ENCODE measurements at places on chromosomes 2 and 18.

DNA sequence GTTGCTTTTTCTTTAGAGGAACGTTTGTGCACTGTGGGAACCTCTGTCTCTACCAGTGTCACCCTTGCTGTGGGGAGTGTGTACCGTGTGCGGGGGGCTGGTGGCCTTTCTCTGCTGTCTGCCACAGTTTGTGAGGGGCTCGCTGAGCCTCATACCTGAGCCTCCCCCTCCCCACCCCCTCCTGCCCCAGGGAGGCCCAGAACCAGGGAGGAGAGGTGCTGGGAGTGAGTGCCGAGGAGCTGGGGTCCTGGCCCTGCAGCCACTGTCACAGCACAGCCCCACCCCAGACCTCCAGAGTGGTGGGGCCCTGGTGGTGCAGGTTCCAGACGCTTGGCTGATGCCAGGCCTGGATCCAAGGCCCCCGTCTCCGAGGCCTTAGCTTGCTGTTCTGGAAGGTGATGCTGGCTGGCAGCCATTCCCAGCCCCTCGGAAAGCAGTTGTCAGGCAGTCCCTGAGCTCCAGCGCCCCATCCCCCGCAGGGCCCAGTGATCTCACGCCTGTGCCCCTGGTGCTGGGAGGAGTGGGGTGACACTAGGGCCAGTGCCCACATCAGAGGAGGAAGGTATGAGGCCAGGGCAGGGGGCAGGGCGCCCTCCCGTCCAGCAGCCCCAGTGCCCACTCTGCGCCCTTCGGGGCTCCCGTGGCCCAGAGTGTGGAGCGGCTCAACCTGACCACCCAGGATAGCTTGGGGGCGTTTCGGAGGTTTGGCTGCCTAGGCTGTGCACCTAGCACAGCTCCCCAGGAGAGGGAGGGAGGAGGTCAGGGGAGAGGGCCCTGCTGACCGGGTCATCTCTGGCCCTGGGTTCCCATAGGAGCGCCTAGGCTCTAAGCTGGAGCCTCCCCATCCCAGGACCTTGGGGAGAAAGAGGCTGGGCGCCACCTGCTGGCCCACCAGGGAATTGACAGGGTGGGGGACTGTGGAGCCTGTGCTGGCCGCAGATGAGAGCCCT, 53.0 kb upstream of the ALPP start:
- DNase-seq: peak; percentile 50

DNA sequence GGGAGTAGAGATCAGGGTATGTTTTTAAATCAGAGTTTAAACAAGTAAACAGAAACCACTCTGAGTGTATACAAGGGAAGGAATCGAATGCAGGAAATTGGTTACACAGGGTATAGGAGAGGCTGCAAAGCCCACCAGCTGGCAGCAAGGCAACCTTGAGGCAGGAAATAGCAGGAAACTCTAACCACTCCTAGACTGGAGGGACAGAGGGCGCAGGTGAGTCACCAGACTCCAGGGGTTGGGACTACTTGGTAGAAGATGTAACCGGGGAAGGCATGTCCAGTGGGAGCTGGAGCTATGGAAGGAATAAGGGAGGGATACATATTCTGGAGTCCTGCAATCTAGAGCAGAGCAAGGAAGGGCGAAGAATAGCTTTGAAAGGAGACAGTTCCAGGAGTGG, 152.3 kb downstream of the MEIS1 start:
- DNase-seq: no peak

- no peak for DNase-seq
These were observed 32.4 kb upstream of the NCK2 start for GRCh38 chr2:105712166-105712915.

DNA sequence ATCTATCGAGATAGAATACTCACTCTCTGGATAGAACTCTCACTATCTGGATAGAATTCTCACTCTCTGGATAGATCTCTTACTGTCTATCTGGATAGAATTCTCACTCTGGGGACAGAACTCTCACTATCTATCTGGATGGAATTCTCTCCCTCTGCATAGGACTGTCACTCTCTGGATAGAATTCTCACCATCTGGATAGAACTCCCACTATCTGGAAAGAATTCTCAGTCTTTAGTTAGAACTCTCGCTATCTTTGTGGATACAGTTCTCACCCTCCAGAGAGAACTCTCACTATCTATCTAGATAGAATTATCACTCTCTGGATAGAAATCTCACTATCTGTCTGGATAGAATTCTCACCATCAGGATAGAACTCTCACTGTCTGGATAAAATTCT, 16.5 kb downstream of the ABCG8 start:
- DNase-seq: no peak

- no peak for DNase-seq
These were observed 16.4 kb downstream of the EPC2 start for GRCh38 chr2:148660999-148661398.

DNA sequence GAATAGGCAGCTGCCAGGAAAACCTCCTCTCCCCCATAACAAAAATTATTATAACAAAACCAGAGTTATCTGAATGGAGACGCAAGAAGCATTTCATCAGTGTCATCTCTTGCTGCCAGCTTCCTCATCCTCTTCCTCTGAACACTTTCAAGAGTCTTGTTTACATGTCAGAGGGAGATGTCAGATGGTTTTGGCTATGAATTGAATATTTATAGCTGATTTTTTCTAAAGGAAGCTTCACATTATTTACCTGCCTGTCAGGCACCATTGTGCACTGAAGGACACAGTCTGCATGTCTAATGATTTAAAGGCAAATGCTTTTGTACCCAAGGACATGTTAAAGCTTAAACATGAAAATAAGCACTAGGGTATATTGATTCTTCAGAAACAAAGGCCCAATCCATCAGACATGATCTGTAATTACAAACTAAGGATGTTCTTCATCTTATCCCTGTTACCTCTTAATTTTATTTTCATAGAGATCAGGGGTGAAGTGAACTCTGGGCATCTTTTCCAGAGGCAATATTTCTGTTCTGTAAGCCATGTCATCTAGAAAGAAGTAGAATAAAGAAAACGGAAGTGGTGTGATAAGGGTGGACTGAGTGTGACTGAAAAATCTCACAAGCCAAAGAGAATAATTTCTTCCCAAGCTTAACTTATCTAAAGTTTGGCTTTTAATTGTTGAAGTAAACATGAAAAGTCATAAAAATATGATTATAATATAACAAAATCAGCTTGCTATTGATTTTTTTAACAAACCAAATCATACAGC, 168.7 kb downstream of the ANKRD44 start:
- no peak for DNase-seq
